ENCODE measurements at places on chromosomes 5 and 9. TPM values are rescaled to one million over a fixed set of nuclear protein-coding genes. Genes with fewer than 3 reads are reported as not detected.

FOXD4L3 gene
- 1.2 TPM for total RNA-seq

ACOT12 gene
- not detected for total RNA-seq

DNA sequence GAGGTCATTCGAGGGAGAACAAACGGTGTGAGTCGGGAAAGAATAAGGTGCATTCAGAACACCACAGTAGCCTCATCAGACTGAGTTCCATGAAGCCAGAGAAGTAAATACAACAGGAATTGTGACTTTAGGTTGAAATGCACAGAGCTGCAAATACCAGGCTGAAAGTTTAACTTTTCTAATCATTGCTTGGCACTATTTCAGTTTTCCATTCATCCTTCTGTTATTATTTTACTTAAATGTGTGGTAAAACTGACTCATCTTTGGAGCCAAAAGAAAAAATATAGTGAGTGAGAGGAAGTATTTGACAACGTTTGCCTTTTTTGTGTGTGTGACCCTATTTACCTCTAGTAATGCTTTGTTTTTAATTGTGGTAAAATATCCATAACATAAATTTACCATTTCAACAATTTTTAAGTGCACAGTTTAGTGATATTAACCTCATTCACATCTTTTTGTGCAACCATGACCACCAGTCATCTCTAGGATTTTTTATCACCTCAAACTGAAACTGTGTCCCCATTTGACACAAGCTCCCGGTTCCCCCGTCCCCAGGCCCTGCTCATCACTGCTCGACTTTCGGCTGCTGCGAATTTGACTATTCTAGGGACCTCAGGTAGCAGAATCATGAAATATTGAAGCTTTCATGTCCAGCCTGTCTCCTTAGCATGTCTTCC is 166.8 kb downstream of the HSD17B3 start:
- no peak for DNase-seq

GFRA3 gene
- 0.83 TPM for total RNA-seq

GRCh38 chr9:116174347-116174746 is 20.8 kb downstream of the PAPPA start:
- DNase-seq, result no peak

- DNase-seq, result no peak
These were observed 521.3 kb downstream of the EFNA5 start for GRCh38 chr5:107149243-107150005.

- DNase-seq, result no peak
These were observed 952 bp upstream of the AMACR start for GRCh38 chr5:34008802-34009201.

PCDHGA8 gene
- total RNA-seq, result 1.1 TPM

KCTD16 gene
- 0.14 TPM for total RNA-seq

TCOF1 gene
- 106 TPM for total RNA-seq

GRCh38 chr9:121450241-121450640 is 49.4 kb downstream of the GGTA1 start:
- no peak for DNase-seq

DNA sequence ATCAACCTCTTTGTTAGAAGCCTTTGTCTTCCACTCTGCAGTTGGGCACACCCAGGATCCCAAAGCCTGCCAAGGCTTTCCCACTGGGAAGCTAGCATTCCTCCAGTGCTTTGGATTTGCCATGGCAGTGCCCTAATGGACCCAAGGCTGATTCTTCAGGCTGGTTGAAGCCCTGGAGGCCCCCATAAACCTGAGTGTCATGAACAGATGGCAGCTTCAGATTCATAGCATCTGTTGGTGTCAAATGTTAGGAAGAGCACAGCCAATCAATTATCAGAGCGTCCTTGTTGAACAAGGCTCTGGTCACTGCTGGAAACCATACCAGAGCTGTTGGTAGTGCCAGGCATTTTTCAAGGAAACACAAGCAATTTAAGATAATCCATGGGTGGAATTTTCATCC is 241.1 kb upstream of the KLF4 start:
- no peak for DNase-seq

GRCh38 chr9:73132034-73132776 is 19.5 kb upstream of the ANXA1 start:
- peak; percentile 60 for DNase-seq

- DNase-seq, result no peak
These were observed 9.3 kb downstream of the TPPP start for GRCh38 chr5:683551-684481.

DNA sequence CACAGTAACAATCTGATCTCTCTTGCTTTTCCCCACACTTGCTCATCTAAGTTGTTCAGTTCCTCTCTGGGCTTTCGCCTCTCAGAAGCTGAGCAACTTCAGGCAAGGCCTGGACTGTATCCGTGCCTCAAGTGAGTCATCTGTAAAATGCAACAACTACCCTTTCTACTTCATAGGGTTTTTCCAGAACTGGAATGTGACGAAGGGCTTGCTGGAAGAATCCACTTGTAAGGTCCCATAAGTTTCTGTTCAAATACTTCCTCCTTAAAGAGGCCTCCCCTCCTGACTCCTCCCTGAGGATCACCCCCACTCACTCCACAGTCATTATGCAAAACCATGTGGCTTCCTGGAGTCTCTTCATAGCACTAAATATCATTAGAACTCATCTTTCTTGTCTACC is 17.5 kb upstream of the INSYN2B start:
- no peak for DNase-seq
